ENCODE measurements at places on chromosomes 7 and 10.
A peak's percentile ranks its signal among the peaks of the same experiment; 100 is the strongest.

- DNase-seq, result peak; percentile 78
These were observed 123.4 kb downstream of the NT5C2 start for GRCh38 chr10:103069453-103070331.

DNA sequence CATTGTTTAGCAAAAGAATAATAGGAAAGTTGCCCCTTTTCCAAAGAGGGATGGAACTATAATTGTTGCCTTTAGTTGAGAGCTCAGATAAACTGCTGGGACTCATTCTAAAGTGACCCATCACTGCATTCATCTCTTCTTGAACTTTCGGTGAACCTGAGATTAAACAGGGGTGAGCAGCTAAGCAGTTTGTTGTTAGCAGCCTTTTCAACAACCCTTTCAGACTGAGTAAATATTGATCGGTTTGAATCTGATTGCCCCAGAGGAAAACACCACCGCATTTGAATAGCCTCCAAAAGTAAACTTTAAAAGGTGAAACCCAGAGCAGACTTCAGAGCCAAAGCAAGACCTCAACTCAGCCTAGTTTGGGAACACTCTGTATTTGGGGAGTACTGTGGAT lies 4.7 kb downstream of the HOXA1 start:
- no peak for DNase-seq

GRCh38 chr10:108696792-108697477 lies 1226.4 kb downstream of the XPNPEP1 start:
- no peak for DNase-seq

DNA sequence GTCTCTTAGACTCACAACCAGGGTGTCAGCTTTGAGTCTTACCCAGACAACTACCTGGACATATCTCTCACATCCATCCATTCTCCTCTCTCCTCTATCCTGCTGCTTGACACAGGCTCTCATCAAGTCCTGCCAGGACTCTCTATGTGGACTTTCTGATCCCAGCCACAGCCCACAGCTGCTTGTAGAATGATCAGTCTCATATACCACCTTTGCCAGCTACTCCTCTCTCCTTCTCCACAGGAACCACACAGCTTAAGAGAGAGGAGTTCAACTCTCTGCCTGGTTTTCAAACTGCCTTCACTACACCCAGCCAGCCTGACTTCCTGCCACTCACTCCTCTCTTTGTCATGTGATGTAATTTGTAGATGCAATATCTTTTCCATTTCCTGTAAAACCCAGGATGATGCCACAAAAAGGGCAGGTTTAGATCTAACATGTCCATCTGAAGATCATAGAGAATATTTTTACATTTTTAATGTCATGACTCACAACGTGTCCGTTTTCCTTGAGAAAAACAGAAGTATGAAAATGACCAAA lies 154.0 kb downstream of the RAB11FIP2 start:
- no peak for DNase-seq

DNA sequence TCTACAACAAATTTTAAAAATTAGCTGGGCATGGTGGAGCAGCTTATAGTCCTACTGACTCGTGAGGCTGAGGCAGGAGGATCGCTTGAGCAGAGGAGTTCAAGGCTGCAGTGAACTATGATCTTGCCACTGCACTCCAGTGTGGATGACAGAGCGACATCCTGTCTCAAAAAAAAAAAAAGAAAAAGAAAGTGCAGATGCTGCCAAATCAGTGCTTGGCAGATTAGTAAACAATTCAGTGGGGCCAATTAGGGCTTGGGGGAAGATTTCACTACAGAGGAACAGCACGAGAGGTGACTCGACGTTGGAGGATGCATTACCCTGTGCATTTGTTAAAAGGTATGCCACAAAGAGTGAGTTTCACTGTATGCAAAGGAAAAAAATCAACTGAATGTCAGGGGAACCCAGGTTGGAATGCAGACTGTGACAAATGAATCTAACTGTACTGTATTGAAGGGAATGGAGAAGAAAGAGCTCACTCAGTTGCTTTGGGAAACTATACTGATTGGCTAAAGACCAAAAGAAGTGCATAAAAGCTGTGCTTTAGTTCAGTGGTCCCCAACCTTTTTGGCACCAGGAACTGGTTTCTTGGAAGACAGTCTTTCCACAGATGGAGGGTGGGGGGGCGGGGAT lies 31.6 kb downstream of the GARIN1A start:
- no peak for DNase-seq

- no peak for DNase-seq
These were observed 465.9 kb downstream of the GATA3 start for GRCh38 chr10:8520382-8520781.

GRCh38 chr10:6423004-6423403 lies 157.1 kb downstream of the PRKCQ start:
- DNase-seq, result peak; percentile 29

DNA sequence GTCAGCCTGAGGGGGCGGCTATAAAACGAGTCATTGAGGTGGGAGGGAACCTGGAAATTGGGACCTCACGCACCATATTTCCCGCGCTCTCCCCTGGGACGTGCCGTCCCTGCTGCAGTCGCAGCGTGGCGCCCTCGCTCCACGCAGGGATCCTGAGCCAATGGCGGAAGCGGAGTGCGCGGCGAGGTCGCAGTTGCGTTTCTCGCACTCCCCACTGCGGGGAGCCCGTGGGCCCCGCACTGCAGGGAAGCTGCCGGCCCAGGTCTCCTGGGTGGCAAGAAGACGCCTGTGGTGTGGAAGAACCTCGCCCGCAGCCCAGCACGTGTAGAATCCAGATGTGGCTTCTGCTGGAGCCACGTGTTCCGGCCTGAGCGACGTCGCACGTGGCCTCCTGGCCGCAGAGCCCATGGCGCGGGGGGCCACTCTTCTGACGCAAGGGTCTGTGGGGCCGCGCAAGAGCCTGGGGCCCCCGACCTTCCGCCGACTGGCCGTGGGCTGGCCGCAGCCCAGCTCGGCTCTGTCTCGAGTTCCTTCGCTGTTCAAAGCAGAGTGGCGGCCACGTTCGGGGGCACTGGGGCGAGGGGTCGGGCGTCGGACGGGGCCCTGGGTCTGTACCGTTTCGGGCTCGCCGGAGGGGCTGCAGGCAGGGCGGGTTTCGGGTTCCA lies 26.4 kb downstream of the HIF1AN start:
- DNase-seq, result peak; percentile 83
